ENCODE measurements at places on chromosomes 4 and X. TPM values are rescaled to one million over a fixed set of nuclear protein-coding genes. Genes with fewer than 3 reads are reported as not detected.

DNA sequence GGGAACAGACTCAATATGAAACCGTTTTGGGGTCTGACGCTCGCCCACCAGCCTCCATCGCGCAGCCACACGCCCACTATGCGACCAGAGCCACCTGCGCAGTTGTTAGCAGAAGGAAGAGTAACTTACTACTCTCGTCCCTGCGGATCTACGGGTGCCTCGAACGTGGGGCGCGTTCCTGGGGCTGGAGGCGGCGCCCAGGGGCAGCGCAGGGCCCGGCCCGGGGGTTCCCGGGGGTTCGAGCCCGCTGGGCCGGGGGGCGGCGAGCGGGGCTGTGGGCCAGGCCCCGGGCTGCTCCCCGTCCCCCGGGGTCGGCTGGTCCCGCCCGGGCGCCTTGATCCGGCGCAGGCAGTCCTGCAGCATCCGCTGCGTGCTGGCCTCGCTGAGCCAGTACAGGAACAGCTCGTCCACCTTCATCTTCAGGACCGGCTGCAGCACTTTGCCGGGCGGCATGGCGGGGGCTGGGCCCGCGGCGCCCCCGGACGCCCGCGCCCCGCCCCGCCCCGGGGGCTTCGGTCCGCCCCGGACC, 404 bp downstream of the PPP2R3B start:
- DNase-seq, result no peak

DNA sequence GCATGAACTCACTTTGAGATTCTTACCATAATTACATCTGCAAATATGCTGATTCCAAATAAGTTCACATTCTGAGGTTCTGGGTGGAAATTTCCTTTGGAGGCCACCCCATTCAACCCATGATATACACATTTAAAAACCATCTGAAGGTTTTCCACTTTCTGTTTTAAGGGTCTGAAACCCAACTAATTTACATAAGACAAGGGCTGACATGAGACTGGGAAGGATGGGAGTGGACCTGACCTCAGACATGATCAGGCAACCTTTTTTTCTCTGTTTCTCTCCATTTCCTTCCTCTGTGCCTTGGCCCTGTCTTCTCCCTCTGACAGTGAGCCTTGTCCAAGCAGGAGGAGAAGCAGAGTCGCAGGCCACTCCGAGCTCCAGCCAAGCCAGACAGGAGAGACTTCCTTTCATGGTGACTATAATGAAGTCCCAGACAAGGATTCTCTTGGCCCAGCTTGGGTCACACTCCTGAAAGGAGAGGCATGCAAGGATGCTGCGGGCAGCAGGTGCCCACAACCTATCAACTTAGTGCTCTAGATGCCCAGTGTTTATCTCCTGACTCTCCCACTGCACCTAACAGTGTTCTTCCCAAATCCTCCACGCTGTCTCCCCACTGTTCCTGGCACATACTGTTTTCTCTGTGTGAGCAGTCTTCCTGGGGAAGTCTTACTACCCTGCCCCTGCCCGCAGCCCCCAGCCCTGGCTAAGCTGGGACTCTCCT, 39.9 kb downstream of the MSX1 start:
- no peak for DNase-seq

DNA sequence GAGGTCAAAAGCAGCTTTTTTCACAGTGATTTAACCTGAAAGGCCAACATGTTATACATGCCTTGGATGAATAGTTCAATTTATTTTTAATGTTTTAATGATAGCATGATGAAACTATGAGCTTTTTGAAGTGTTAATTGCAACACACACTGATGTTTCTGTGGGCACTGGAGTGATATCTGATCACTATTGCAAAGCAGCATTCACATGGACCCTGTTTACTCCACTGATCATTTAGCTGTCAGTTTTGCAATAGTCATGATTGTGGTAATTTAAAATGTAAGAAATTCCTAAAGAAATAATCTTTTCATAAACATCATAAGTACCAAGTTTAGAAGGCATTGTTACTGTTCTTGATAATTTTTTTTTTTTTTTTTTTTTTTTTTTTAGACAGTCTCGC, 74.1 kb downstream of the ARSJ start:
- DNase-seq, result no peak

DNA sequence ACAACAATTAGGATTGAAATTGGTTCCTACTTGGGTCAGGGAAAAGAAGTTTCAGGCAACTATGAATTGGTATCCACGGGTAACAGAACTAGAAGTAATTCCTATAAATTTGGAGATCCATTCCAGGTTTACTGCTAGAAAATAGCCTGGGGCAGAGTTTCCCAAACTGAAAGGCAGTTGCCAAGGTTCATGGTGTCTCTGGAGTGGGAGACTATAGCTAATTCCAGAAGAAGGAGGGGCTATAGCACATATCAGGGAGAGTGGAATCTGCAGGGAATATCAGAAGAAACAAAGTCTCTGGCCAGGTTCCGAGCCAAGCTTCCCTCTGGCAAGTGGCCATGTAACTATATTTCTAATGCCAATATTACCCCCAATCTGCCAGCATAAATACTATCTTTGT, 166.3 kb downstream of the GALNTL6 start:
- DNase-seq, result no peak

GRCh38 chrX:38561951-38562719, 793 bp downstream of the TSPAN7 start:
- no peak for DNase-seq

DNA sequence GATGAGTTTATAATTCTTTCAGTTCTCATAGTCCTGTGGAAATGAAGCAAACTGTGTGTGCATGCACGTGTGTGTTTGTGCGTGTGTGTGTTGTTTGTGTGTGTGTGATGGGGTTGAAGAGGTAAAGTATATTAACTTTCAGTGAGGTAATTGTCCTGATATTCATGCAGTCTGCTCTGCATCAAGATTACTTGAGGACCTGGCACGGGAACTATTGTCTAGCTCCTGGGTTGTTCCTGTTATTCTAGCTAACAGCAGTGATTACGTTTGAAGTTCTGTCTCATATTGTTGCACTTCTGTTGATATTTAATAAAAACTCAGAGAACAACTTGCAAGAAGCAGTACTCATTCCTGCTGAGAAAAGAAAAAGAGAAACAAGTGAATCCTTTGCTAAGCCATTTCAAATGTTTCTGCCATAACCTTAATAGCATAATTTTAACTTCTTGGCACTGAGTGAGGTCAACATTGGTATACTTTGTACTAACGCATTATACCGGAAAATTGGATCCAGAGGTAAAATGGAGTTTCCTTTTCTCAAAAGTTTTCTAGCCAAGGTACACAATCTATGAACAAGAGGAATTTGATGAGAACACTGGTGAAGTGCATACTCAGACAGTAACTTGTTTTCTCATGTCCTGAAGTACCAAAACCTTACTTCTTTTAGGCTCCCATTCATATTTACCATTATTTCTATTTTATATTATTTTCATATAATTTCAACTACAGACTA, 113.2 kb downstream of the SPCS3 start:
- no peak for DNase-seq

DNA sequence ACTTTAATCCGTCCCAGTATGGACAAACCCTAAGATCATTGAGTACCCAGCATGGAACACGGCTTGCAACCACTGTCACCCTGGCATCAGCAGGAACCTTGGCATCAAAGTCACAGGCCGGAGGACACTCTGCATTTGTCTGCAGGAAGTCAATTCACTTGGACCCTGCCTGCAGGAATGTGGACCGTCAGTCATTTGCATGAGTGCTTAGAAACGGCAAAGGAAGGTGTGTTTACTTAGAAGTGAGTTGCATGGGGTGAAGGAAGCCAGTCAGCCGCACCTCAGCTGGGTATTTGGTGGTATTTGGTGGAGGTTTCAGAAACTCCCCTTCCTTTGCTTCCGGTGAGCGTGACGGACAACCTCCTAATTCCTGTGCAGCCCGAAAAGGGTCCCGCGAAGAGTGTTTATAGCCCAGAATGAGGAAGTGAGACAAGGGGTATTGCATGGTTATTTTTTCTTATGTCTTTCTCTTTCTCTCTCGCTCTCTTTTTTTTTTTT, 15.5 kb downstream of the P2RY8 start:
- no peak for DNase-seq

GRCh38 chr4:145531223-145531622, 49.6 kb downstream of the SMAD1 start:
- no peak for DNase-seq

- DNase-seq, result no peak
These were observed 439.8 kb upstream of the NR3C2 start for GRCh38 chr4:148881860-148882643.

- DNase-seq, result no peak
These were observed 81.5 kb downstream of the FNIP2 start for GRCh38 chr4:158850371-158850770.

GRCh38 chrX:100944601-100945000, 15.9 kb upstream of the XKRX start:
- no peak for DNase-seq

GRCh38 chr4:147547314-147548056, 66.6 kb downstream of the EDNRA start:
- no peak for DNase-seq

DNA sequence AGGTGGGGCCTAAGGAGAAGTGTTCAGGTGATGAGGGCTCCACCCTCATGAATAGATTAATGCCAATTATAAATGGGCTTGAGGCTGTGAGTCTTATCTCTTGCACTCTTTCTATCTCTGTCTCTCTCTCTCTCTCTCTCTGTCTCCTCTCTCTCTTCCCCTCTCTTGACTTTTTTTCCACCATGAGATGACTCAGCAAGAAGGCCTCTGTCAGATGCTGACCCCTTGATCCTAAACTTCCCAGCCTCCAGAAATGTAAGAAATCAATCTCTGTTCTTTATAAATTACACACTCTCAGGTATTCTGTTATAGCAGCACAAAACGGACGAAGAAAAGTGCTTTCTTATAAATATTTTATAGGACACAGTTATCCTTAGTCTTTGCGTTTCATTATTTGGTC, 184.9 kb upstream of the PCDH7 start:
- no peak for DNase-seq

DNA sequence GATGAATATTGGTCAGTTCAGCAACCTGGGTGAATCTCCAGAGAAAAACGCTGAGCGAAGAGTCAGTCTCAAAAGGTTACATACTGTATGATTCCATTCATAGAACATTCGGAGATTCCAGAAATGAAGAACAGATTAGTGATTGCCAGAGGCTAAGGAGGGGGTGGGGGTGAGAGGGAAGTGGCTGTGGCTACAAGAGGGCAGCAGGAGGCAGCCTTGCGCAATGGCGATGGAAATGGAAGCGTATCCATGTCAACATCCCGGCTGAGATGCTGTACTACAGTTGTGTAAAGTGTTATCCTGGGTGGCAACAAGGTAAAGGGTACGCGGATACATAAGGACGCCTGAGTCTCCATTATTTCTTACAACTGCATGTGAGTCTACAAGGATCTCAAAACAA, 18.0 kb downstream of the LYAR start:
- DNase-seq, result no peak

DNA sequence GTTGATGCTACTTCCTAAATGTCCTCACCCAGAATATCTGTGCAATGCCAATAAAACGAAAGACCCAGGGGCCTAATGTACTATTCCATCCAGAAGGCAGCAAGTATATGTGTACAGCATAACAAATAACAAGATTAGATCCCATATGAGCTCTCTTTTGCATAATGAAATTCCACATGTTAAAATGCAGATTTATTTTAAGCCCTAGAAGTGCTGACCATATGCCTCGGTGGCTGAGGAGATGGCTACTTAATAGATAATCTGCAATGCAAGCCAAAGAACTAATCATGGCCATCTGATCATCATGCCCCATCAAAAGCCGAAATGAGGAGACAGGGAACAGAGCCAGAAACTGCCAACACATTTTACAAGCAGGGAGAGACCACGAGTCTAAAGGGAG, 293.5 kb downstream of the KCNIP4 start:
- DNase-seq, result no peak

DNA sequence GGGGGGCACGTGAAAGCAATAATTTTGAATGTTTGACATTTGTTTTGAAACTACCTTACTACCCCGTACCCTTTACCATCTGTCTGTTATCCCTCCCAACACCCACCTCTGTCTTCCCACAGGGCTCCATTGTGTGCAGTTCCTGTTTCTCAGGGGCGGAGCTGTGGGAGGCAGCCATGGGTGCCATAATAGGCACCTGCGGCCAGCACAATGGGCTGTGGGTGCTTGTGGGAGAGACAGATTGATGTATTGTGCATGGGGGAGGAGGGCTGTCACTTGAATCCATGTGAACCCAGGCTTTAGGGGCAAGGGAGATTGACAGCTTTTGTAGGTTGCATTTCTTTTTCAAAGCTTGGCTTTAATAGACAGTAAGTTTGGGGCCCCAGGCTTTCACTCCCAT, 122.6 kb upstream of the CXorf66 start:
- no peak for DNase-seq

GRCh38 chr4:111601671-111602070, 543.6 kb upstream of the FAM241A start:
- no peak for DNase-seq

- DNase-seq, result no peak
These were observed 22.1 kb upstream of the SPATA4 start for GRCh38 chr4:176217510-176217909.

- DNase-seq, result no peak
These were observed 132.2 kb downstream of the IDS start for GRCh38 chrX:149372866-149373265.

DNA sequence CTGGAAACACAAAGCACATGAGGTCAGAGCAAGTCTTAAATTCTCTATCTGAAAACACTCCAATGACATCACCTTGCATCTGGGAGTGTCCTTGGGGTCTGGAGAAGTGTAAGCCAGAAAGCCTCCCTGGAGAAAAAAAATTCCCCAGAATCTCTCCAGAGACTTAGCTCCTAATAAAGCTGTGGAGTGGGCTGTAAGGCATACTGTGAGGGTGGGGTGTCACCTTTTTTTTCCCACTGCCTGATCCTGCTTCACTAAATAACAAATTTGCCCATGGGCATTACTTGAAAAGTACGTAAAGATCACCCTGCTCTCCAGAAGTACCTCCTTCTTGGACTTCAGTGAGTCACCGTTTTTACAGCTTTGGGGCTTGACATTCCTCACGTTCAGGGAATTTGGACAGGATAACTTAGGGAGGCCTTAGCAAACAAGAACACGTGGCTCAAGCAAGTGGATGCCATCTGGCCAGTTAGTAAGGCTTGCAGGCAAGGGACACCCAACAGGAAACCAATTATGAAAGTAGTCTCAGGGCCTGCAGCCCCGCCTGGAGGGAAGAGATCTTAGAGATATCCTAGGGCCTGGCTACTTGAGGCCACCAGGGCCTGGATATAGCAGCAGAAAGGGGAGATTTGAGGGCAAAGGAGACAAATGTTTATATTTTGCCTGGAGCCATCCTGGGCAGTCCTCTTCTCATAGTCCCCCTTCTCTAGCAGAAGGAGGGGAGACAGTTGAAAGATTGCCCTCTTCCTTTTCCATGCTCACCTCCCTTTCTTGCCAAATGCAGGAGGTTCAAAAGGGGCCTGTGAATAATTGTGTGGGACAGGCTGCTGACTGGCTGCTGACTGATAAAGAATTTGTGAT, 60.1 kb upstream of the PLAC1 start:
- DNase-seq, result no peak

GRCh38 chrX:153637121-153638040, 9.6 kb upstream of the DUSP9 start:
- peak; percentile 86 for DNase-seq

GRCh38 chrX:151505796-151506195, 57.7 kb upstream of the PASD1 start:
- DNase-seq, result no peak

The SLC26A1 gene
- 0.22 TPM for total RNA-seq

The ITGB1BP2 gene
- total RNA-seq, result 0.84 TPM

The ETDA gene
- total RNA-seq, result not detected

The TMPRSS11B gene
- total RNA-seq, result not detected

The GPR50 gene
- total RNA-seq, result not detected

The C4orf51 gene
- total RNA-seq, result not detected

The FTSJ1 gene
- total RNA-seq, result 40.4 TPM

The USP26 gene
- not detected for total RNA-seq

The ZAR1 gene
- not detected for total RNA-seq

The GATA1 gene
- total RNA-seq, result not detected

The GLRA2 gene
- not detected for total RNA-seq

The LINC00632 gene
- 3,113 TPM for total RNA-seq

The HELT gene
- total RNA-seq, result not detected

All from mesenteric fat pad (tissue), 1 donor.